ENCODE measurements at places on chromosomes 6 and 20.

GRCh38 chr6:61606500-61606899 is 679.5 kb downstream of the KHDRBS2 start:
- DNase-seq: no peak

DNA sequence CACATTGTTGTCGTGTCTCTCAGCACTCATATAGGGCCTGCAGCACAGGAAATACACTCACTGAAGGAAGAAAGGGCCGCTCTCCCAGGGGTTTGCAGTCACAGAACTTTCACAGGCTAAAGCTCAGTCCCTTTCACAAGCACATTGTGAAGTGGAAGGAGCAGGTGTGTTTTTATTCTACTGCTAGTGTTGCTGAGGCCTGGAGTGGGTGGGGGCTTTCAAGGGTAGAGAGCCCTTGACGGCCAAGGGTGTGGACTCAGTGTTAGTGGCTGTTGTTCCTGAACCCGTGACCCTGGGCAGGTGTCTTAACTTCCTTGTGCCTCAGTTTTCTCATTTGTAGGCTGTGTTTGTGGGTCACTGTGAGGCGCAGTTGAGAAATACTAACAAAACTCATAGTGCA is 66.2 kb upstream of the SLC22A1 start:
- no peak for DNase-seq

GRCh38 chr20:11849976-11850670 is 67.6 kb upstream of the BTBD3 start:
- no peak for DNase-seq

GRCh38 chr6:85077098-85077497 is 312.7 kb upstream of the TBX18 start:
- DNase-seq: no peak

DNA sequence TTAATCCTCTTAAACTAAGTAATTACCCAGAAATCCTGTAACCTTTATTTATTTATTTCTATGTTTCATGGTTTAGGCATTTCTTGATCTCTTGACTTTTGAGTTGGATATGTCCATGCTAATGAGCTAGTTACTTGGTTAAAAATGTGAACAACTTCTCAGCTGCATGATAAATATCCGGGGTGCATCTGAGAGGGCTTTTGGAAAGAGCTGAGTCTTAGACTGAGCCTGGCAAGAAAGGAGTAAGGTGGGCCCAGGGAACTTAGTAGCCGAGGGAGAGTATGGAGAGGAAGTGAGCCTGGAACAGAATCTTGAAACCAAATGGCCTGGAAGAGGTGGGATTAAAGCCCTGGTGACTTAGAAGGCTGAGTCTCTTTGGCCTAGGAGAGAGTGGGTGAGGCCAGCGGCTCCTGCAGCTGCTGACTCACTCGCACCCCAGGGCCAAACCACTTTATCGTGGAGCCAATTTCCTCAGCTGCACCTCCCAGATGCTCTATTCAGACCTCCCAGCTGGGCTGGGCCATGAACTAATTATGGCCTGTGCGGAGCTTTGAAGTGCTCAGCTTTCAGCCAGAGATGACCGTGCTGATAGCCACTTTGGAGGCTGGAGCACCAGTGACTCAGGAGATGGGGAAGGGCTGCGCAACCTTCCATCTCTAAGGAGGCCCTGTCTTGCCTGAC is 19.1 kb downstream of the TGM3 start:
- no peak for DNase-seq

GRCh38 chr20:46523696-46524328 is 10.5 kb upstream of the ZNF334 start:
- no peak for DNase-seq

DNA sequence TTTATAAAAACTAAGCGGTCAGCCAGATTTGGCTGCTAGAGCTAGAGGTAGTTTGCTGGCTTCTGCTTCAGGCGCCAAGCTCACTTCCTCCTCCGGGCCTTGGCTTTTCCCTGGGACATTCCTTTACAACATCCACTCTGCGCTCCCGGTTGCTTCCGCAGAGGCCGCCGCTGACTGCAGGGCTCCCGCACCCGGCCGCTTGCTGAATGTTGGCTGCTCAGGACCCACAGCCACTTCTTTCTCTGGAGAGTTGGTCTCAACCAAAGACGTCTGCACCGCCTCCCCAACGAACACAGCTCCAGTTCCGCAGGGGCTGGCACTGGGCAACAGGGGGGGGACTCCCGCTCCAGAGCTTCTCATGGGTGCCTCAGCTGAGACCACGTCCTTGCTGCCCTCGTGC is 282.8 kb downstream of the TFAP2C start:
- no peak for DNase-seq

- DNase-seq: no peak
Measured at GRCh38 chr20:59983076-59983475, 24.9 kb downstream of the CDH26 start.

- no peak for DNase-seq
Measured at GRCh38 chr6:136764517-136764993, 27.7 kb downstream of the MAP3K5 start.

GRCh38 chr6:116507324-116507723 is 4.1 kb upstream of the CALHM5 start:
- no peak for DNase-seq

GRCh38 chr20:59692139-59692538 is 87.8 kb downstream of the PHACTR3 start:
- no peak for DNase-seq

DNA sequence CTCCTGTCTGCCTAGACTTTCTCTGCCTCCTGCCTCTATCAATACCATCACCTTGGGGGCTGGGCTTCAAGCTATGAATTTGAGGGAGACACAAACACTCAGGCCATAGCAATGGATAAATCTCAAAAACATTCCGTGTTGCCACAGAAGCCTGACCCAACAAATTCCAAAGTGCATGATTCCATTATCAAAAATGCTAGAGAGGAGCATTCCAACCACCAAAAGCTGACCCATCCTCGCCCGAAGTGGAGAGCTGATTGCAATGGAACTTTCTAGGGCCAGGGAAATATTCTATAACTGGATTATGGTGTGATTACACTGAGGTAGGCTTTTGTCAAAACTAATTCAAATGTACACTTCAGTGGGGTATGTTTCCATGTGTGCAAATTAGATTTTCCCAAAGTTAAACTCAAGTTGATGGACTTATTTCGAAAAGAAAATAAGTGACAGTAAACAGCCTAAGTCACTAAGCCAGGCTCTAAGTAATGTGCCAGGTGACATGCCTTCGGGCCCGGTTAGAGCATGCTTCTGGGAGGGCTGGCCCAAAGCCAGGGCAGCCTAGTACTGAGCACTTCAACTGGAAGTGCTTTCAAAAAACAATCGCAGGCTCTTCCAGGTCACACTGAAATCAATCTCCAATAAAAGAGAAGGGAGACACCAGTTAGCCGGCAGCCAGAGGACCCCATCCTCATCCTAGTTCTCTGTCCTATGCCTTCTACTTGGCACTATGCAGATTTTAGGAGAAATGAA is 142.3 kb downstream of the TBXT start:
- no peak for DNase-seq

DNA sequence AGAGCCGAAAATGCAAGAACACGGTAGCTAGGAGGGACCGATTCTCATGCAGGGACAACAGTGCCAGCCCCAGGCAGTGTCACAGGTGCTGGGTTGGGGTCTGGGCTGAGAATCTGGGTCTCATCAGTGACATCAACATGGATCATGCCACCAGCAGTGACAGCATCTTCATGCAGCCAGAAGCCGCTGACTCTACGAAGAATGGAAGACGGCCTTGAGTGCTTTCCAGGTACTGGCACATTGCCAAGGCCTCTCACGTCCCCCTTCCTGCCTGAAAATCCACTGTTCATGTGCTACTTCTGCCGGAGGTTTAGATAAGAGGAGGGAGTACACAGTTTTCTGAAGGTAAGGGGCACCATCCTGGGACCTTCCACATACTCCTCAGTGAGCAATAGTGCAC is 141.1 kb upstream of the FOXQ1 start:
- DNase-seq: no peak

DNA sequence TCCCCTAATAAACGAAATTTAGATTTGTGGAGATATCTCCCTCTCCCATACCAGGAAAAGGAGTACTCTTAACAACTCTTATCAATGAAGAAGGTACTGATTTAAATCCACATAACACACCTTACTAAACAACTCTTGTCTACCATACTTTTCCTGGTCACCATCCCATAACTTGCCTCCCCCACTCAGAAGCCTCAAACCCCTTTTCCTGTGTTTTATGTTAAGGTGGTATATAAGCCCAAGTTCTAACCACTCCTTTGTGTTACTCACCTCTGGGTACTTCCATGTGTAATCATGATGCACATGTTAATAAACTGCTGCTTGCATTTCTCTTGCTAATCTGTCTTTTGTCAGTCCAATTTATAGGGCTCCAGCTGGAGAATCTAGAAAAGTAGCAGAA is 330.7 kb downstream of the CD83 start:
- DNase-seq: no peak

- DNase-seq: no peak
Measured at GRCh38 chr6:89729818-89730217, 89.8 kb downstream of the MDN1 start.

DNA sequence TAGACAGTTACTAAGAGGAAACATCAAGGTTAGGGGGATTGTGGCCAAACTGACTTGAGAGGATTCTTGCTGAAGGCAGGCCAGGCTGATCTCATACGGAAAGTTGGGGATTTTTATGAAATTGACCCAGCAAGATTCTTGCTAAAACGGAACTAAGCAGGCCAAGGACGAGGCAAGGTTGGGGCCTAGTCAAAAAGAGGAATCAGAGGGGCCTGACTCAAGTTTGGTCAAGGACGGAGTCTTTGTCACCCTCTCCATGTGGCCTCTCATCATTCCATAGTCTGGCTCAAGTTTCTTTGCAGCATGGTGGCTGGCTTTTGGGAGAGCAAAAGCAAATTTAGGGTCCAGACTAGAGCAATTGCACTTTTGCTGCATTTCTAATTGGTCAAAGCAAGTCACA is 7.9 kb upstream of the HECA start:
- no peak for DNase-seq

- DNase-seq: no peak
Measured at GRCh38 chr20:4434681-4435080, 287.0 kb upstream of the PRND start.

GRCh38 chr6:133040094-133040802 is 200.9 kb upstream of the EYA4 start:
- DNase-seq: no peak

DNA sequence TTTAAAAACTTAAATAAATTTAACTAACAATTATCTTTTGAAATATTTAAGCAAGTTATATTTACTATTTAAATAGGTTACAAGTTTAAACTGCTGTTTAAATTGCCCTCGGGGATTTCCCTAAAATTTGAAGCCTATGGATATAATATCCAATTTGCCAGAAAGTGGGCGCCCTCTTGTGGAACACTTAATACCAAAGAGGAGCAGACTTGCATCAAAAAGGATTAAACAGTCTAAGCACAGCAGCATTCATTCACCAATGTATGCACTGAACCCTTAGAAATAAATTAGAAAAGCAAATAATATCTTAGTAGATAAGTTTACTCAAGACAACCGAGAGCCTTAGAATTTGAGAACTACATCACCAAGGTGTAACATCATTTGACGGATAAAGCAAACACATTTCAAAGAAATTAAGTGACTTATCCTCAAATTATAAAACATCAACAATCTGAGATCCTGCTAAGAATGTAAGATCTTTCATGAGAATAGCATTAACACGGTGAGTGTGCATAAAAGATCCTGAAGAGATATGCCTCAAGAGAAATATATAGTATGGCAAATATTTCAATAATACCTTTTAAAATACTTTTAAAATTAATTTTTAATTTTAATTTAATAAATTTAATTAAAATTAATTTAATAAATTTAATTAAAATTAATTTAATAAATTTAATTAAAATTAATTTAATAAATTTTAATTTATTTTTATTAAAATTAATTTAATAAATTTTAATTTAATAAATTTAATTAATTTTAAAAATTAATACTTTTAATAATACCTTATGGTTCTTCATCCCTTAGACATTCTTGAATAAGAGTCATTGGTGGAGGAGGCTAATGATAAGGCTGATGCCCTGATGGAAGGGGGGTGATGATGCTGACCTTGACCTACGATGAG is 11.5 kb upstream of the MEP1A start:
- no peak for DNase-seq

DNA sequence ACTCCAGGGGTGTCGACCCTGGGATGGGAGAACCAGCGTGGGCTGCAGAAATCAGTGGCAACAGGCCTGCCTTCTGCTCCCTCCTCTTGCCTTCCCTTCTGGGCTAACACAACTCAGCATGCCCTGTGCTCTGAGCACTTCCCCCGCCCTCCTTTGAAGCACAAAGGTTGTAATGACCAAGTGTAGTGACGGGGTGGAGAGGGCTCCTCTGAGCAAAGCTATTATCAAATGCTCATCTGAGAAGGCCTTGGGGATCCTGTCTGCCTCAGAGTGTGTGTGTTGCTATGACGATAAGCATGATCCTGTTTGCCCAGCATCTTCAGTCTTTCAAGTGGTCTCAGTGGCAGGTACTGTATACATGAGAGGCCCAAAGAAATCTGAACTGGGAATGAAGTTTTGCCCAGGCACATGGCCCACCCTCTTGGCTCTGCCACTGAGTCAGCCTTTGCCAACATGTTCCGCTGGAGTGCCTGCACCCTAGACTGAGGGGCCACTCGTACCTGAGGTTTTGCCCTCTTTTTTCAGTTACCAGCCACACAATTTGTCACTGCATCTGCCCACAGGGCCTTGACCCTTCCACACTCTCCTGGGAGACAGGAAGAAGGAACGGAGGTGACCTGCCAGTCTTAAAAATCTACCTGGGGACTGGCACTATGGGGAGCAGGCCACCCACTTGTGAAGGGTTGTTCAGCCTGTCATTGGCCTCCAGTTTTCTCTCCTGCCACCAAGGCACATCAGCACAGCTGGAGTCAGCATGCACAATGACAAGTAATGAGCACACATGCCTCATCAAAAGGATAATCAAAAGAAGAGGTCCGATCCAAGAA is 74.5 kb downstream of the GFOD1 start:
- DNase-seq: no peak

- DNase-seq: no peak
Measured at GRCh38 chr20:25067102-25067987, 9.4 kb upstream of the ACSS1 start.

DNA sequence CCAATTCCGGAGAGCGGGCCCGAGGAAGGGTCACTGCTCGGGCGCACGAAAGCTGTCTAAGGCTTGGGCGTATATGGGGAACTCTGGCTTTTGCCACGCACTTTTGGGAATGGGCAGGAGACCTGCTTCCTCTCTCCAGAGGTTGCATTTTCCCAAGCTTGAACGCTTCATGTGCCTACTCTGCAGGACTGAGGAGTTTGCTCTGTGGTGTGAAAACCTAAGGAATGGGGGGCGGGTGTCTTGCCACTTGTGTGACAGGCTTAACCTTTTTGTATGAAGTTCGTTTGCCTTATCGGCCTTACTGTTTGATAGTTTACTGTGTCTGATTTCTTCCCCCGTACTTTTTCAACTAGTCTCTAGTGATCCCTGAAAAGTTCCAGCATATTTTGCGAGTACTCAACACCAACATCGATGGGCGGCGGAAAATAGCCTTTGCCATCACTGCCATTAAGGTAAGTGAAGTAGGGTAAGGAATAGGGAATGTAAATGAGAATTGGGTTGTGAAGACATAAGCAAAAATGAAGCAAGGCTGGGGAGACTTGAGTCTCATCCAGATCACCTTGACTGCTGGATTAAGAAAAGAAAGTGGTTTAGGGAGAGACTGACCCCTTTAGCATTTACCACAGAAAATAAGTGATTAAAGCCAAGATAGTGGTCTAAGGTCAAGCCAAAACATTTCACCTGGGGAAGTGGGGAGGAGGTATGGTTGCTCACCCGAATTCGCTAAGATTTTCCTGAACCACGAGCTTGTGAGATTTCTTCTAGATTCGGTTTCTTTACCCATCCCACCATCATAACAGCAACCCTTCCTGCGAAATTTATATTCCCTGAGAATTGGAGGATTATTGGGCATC is 627 bp downstream of the RPS18 start:
- no peak for DNase-seq
